A375 (cell line): ENCODE measurements at places on chromosomes 13 and 19. TPM values are rescaled to one million over a fixed set of nuclear protein-coding genes. Genes with fewer than 3 reads are reported as not detected.

Gene CGB3
- not detected in 2 replicates for total RNA-seq

Gene AP1M1
- total RNA-seq: 129 and 132 TPM in 2 replicates

Gene RGCC
- total RNA-seq: 0.26 and 0.58 TPM in 2 replicates

Gene C3
- 7.9 and 15.0 TPM in 2 replicates for total RNA-seq

Gene CEACAM20
- total RNA-seq: not detected in 2 replicates

Gene IGFL1
- not detected in 2 replicates for total RNA-seq

Gene POU2F2
- total RNA-seq: 0.08 and 1.2 TPM in 2 replicates

Gene C13orf42
- not detected in 2 replicates for total RNA-seq
